H9 (cell line): ENCODE measurements at places on chromosomes 16 and 17. TPM values are rescaled to one million over a fixed set of nuclear protein-coding genes. Genes with fewer than 3 reads are reported as not detected.

The ARL17B gene
- 10.0 and 10.8 TPM in 2 replicates for total RNA-seq

The UTS2R gene
- 0.75 and 0.94 TPM in 2 replicates for total RNA-seq

DNA sequence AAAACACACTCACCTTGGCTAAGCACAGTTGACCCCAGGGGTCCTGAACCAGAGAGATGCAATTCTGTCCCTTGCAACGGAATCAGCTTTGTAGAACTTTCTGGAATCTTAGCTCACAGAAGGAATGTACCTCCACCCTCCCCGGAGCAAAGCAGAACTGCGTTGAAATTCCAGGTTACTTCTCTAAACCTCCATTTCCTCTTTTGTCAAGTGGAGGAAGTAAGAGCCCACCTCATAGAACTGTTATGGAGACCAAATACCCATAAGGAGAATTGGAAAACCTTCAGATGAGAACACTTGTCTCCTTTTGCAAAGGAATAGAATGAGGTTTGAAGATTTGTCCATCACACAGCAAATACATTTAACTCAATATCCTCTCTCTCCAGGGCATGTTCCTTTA lies 86.6 kb upstream of the RBBP6 start:
- no peak overlapping the region for H3K27ac ChIP-seq
- no peaks in the 10 kb centered on the region; the same call in 1 of the 2 replicates for H3K4me1 ChIP-seq
- H3K4me3 ChIP-seq: no peak overlapping the region
- no peaks in the 10 kb centered on the region for H3K36me3 ChIP-seq
- no peak for DNase-seq

GRCh38 chr17:47720754-47721533 lies 12.1 kb upstream of the TBX21 start:
- no peaks in the 10 kb centered on the region for H3K36me3 ChIP-seq
- peak; percentile 74 for DNase-seq
- H3K4me3 ChIP-seq: peak overlapping the region; percentile 66; the same call in 2 of the 3 replicates
- H3K27ac ChIP-seq: no peak overlapping the region
- H3K27me3 ChIP-seq: peaks cover 2% of the 10 kb centered on the region; the same call in 1 of the 2 replicates
